ENCODE measurements at places on chromosomes 6 and 20.
A peak's percentile ranks its signal among the peaks of the same experiment; 100 is the strongest.

- DNase-seq: no peak
Observed at GRCh38 chr6:119736296-119737021, 386.9 kb upstream of the MAN1A1 start.

DNA sequence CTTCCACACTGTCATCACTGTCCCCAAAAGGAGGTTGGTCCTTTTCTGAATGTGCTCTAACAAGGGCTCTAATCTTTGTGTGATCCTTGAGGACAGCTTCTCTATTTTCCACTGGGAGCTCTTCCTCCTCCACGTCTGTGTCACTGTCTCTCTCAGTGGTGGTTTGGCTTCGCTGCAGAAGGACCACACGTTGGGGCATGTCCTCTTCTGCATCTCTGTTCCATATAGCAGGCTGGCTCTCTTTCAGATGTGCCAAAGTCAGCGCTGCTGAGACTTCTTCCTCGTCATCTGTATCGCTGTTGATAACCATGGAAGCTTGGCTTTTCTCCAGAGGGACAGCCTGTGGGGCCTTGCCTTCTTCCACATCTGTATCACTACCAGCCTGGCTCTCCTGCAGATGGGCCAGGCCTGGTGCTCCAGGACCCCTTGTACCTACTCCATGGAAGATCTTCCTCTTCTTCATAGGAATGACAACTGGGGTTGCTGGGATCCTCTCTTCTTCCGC, 4.6 kb downstream of the MDC1 start:
- no peak for DNase-seq

- DNase-seq: no peak
Observed at GRCh38 chr20:17810847-17811627, 111.3 kb downstream of the BANF2 start.

DNA sequence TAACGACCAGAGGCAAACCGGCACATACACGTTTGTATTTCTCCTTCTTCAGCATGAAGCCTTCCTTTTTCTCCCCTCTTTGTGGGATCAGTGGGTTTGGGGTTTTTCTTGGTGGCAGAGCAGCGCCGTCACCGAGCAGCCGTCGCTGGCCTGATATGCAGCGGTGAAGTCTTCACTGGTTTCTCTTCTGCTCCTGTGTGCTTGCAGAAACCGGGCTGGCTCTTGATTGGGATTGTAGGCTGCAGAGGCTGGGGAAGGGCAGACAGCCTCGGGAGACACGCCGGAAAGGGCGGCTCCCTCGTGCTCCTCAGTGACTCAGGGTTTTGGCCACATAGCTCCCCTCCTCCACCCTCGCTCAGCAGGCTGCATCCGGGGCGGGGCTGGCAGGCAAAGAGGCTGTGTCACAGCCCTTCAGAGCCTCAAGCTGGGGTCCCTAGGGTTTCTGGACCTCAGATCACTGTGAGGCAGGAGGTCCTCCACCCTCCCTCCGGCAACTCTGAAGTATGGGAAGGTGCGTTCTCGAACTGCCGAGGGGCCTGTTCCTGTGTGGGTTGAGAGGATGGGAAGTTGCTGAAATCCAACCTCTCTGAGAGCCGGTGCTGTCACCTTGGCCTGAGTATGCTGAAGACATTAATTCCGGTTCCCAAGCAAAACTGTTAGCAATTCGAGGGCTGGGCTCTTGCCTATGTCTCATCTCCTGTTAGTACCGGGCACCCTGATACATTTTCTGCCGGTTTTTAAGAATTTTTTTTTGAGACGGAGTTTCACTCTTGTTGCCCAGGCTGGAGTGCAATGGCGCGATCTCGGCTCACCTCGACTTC, 24.2 kb downstream of the NQO2 start:
- peak; percentile 89 for DNase-seq

- no peak for DNase-seq
Observed at GRCh38 chr20:62236766-62237513, 1.4 kb upstream of the OSBPL2 start.

DNA sequence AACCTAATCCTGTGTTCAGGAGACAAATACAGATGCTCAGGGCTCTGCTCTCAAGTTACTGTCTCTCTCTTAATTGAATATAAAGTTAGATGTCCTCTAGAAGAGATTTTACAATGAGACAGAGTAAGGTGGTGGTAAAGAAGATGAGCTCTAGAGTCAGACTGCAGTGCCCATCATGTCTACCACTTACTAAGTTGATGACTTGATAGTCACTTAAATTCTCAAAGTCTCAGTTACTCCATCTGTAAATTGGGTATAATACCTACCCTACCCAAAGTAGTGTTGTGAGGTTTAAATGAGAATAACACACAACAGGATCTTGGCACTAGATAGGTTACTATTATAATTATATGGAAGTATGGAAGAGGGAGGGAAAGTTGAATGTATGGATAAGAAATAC, 1.6 kb downstream of the DHX35 start:
- DNase-seq: no peak

GRCh38 chr6:149484733-149485700, at the start of gene ZC3H12D:
TSS of gene ZC3H12D (minus strand) at chr6:149485014. CDS start at chr6:149474543, 10,471 bp downstream.
- DNase-seq: no peak

- no peak for DNase-seq
Observed at GRCh38 chr6:18425218-18425617, 38.1 kb downstream of the RNF144B start.

DNA sequence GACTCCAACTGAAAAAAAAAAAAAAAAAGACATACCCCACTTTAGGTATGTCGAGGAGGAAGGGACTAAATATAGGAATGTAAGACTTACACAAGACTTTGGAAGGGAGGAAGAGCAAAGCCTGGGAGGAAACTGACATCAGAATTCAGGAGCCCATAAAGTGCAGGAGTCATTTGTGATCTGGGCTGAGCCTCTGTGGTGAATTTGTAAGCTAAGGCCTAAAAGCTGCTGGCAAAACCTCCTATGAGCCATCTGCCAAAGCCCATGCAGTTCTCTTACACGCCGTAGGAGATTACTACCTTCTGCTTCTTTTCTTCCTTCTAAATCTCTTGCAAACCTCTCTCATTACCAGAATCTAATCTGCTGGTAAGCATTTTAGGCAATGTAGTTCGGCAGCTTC, 52.0 kb upstream of the THEMIS start:
- DNase-seq: no peak

DNA sequence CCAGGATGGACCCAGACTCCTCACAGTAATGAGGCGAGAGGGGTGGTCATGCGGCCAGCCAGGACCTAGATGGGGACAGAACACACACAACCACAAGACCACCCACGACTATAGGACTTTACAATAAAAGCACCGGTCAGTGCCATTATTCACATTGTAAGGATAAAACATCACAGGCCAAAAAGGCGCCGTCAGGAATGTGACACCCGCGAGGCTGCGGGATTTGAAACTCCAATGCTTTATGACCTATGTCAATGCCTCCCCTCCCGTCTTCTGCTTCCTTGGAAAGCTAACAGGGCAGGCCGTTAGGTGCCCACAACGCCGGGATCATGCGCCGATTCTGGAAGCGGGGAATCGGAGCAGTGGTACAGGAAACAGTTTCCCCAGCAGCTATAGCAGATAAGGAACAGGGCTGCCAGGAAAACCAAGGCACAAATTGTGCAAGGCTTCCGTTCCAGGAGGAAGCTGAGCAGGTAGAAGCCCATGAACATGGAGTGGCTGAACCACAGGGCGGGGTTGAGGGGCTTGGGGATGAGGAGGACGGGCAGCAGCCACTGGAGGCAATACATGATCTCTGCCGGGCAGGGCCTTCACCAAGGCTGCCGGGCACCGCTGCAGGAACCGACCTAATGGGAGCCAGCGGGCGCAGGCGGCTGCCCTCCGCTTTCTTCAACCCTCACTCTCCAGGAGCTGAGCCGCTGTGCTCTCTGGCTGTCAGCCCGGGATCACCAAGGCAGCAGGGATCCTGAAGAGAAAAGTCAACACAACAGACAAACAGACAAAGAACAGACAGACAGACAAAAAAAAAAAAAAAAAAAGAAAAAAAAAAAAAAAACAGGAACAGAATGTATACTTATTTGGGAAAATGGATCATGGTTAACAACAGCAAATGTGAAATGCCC, 2.2 kb upstream of the NNAT start:
- no peak for DNase-seq

DNA sequence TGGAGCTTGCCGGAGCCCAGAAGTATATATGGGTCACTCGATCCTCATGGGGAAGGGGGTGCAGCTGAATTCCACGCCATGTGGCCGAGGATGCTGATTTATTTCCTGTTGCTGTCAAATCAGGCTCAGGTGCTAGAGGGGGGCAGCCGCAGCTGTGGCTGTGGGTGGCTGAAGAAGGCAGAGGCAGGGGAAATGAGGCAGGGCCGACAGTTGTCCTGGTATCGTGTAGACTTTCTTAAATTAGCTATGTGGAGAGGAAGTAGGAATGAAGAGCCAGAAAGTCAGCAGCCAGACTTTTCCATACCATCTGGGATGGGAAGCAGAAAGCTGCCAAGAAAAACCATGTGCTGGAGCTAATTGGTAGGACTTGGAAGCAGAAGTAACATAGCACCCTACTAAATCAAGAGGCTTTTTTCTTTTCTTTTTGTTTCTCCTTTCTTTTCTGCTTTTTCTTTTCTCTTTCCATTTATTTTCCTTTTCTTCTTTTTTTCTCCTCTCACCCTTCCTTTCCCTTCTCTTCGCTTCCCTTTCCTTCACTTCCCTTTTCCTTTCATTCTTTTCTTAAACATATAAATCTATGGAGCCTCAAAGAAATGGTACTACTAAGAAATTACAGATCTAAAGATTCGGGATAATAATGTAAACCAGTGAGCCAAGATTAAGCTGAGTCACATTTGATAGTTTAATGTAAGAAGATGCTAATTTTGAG, 90.6 kb upstream of the CD83 start:
- DNase-seq: no peak

DNA sequence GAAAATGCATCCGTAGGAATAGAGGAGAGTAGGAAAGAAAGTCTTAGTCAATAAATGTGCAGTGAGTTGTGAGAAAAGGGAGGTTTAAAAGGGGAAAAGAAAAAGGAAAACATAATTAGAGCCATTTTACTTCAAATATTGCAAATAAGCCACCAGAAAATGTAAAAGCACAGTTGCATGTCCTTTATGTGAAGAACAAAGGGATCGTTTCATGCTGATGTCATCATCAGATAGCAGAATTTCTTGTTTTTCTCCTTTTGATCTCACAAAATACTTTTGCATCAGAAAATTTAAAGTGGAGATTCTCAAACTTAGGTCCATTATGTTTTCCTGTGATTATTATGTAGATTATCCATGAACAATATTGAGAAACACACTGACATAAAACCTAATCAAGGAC, 166.7 kb downstream of the HAO1 start:
- DNase-seq: no peak

- no peak for DNase-seq
Observed at GRCh38 chr6:161139766-161140553, 133.9 kb downstream of the AGPAT4 start.

DNA sequence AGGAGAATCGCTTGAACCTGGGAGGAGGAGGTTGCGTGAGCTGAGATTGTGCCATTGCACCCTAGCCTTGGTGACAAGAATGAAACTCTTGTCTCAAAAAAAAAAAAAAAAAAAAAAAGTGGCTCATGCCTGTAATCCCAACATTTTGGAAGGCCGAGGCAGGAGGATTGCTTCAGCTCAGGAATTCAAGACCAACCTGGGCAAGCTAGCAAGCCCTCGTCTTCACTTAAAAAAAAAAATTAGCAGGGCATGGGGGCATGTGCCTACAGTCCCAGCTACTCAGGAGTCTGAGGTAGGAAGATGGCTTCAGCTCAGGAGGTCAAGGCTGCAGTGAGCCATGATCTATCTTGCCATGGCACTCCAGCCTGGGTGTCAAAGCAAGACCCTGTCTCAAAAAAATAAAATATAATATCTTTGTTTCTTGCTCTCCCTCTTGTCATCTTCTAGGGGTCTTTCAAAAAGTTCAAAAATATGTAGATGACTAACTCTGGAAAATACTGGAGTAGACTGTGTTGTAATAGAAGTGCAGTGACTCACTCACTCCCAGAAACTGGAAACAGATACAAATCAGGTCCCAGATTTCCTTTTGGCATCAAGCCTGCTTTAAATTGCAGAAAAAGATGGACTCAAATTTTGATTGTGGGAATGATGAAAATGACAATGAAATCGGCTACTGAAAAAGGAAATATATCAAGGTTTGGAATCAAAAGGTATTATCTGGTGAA, 2.8 kb upstream of the GINM1 start:
- peak; percentile 52 for DNase-seq

- DNase-seq: no peak
Observed at GRCh38 chr6:1708820-1709219, 99.1 kb downstream of the FOXC1 start.

GRCh38 chr6:11460001-11460668, 77.4 kb upstream of the TMEM170B start:
- no peak for DNase-seq

GRCh38 chr6:15089569-15090144, 156.2 kb upstream of the JARID2 start:
- no peak for DNase-seq

DNA sequence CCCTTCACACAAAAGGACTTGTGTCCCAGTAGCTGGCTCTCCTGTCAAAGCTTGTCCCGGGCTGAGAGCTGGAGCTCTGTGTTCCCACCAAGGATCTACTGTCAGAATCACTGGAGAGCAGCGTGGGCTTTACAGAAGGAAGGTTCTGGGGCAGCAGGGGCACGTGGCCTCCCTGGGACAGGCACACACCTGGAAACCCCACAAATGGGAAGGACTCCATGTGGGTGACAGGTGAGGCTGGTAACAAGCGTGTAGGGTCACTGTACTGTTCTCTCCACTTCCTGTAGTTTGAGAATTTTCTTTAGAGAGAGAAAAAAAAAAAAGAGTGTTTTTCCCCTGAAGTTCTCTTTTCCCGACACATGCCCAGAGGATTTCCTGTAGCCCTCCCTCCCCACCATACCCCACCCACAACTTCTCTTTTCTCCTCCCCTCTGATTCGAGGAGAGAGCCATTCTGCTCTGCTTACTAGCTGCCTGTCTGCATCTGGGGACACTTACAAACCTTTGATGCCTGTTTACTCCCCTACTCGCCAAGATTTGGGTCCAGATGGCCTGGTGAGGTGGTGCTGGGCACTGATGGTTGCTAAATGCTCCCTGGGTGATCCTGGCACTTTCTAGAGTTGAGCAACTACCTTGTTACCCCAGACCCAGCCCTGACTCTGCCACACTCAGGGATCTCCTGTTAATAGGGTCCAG, 84.1 kb upstream of the SIRPA start:
- peak; percentile 7 for DNase-seq

DNA sequence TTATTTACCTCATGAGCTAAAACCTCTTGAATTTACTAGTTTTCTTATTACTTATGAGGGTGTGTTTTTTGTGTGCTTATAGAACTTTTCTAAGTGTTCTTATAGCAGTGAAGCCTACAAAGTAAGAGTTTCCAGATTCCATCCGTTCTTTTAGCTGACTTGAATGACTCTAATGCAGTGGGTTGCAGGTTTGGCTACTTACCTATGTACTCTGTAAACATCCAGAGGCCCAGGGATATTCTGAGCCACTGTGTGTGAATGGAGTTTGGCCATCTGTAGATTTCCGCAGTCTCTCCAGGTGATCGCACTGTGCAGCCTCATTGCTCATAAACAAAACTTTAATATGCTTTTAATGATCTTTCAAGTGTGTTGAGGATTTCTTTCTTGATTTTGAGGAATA, 157.8 kb downstream of the MYO6 start:
- DNase-seq: no peak

- no peak for DNase-seq
Observed at GRCh38 chr6:414447-414846, 22.9 kb downstream of the IRF4 start.

GRCh38 chr6:28347119-28347518, 2.6 kb upstream of the ZKSCAN3 start:
- no peak for DNase-seq

Data from amniotic stem cell (primary cell).